Iris pigment epithelial cell (primary cell): ENCODE measurements at places on chromosomes 4 and X.

- DNase-seq: peak; percentile 73
These were observed 2535.1 kb downstream of the ARAP2 start for GRCh38 chr4:33709247-33709646.

DNA sequence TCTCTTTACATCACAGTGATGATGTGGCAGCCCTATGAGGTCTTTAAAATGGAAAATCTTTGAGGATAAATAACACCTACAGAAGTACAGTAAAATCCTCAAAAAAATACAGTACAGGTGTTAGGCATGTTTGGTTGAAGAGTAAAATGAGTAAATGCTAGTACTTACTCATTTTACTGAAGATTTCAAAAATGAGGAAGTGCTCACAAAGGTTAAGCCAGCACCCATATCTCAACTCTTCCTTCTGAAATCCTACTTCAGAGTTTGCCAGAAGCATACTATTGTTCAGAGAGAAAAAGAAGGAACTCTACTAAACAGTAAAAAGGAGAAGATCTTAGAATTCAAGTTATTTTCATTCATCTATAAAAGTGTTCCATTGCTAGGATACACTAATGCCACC is 130.9 kb downstream of the CBR4 start:
- DNase-seq: no peak

GRCh38 chrX:119266364-119266995 is 30.4 kb downstream of the PGRMC1 start:
- peak; percentile 33 for DNase-seq

GRCh38 chrX:101287402-101287801 is 3.7 kb downstream of the TAF7L start:
- peak; percentile 52 for DNase-seq

DNA sequence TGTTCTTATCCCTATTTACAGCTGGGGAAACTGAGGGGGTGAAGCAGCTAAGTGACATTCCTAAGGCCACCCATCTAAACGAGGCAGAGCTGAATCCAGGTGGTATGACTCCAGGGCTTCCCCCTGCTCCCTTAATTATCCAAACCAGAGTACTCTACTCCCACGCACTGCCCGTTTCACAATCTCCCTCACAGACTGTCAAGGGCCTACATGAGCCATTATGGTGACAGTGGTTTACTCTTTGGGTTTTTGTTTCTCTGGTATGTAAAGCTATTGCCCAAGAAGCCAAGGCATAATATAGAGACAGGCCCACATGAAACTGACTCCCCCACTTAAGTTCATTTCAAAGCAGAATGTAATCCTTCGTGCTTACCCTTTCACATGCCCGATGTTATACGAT is 95.1 kb downstream of the NHS start:
- no peak for DNase-seq

GRCh38 chrX:46645614-46646013 is 72.0 kb downstream of the CHST7 start:
- no peak for DNase-seq

DNA sequence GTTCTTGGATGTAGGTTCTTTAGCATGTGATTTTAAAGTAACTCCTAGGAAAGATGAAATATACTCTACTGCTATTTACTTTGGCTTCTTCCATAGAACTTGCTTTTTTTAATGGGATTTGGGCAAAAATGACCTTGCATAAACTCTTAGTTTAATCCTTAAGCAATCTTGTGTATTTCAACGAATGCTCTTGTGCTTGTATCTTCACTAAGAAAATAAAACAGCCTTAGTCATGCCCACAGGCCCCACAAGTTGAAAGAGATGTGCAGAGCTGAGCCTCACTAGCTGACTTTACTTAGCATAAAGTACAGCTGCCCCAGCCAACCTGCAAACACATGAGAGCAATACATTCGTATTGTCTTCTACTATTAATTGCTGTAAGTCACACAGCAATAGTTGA is 1609.2 kb downstream of the STIM2 start:
- DNase-seq: peak; percentile 69

DNA sequence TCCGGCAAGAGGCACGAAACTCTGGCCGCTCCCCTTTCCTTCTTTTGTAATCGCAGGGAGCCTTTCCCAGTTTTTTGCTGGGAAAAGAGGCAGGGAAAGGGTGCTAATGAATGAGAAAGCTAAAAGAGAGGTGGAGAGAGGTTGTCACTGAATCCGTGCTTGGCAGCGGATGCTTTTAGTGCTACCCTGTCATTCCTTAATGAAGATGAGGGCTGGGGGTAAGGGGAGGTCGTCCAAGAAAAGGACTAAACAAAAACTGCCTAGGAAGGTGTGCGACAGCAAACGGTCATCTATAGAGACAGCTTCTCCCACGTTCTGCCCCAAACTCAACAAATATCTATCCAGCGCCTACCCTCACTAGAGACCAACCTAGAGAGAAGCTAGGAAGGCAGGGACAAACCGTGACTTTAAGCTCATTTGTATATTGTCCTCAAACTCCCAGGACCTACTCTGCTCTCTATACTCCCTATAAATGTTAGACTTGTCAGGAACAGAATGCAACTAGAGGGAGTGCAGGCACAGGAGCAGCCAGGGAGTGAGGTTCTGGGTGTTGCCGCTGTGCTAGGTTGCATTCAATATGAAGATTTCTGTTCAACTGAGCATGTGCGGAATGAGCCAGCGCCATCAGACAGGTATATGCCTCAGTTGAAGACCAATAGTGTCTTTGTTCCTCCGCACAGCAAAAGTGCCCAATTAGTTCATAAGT is 777 bp upstream of the CASK start:
- peak; percentile 27 for DNase-seq

DNA sequence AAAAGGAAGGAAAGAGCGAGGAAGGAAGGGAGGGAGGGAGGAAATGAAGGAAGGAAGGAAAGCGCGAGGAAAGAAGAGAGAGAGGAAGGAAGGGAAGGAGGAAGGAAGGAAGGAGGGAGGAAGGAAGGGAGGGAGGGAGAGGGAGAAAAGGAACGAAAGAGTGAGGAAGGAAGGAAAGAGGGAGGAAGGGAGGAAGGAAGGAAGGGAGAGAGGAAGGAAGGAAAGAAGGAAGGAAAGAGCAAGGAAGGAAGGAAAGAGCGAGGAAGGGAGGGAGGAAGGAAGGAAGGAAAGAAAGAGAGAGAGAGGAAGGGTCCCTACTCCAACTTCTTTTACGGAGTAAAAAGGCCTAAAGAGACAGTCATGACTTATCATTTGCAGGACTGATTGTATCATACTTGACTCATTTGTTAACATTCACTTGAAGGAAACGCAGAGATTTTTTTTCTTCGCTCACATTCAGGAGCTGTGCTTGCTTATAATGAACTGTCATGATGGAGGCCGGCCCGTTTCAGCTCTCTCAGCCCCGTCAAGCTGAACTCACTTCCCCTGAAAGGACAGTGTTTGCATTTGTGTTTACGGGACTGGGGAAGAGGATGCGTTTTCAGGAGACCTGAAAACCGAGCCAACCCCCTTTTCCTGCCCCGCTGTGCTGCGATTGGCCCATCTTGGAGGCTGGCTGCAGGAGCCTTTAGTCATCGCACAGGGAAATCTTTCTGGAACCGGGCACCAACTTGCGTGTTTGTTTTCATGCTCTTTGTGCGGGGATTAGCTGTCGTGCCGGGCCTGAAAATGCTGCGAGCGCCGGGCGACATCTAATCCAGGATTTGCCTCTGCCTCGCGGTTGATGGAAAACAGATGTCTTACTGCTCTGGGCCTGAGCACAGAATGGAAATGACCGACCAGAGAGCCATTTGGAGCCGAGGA is 17.8 kb downstream of the TRIM2 start:
- peak; percentile 90 for DNase-seq
